ENCODE measurements at places on chromosomes 1 and 21.

GRCh38 chr1:43913666-43914360 lies 19.8 kb upstream of the ARTN start:
- no peak for DNase-seq

- no peak for DNase-seq
Observed at GRCh38 chr1:17401841-17402240, 29.8 kb downstream of the PADI6 start.

DNA sequence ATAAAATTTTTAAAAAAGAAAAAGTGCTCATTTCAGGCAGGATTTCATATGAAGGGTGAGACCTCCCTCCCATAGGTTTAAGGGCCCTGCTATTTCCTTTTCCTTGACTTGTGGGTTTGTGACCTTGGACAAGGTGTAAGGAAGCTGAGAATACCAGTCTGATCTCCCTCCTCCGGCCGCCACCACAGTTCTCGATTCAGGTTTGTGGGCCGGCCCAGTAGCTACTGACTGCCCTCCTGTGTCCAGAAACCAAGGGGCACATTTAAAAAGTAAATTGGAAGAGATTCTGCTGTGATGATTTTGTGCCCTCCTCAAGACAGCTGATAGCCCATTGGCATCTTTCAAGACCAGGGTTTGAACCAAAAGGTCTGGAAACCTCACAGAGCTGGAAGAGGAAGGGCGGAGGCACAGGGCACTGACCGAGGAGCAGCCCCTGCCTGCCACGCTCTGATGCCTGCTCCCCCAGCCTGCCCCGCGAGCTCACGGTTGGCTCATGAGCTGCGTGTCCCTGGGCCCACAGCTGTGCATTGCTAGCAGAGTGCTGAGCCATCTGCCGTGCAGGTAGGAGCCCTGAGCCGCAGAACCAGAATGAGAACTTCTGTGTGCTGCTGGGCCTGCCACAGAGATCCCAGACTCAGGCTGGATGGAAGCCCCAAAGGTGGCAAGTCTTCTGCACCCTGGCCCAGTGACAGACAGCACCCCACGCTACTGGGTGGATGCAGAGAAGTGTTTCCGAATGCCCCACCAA lies 348.7 kb downstream of the NPHP4 start:
- DNase-seq, result no peak

- no peak for DNase-seq
Observed at GRCh38 chr1:84571150-84571535, 3.1 kb downstream of the CTBS start.

DNA sequence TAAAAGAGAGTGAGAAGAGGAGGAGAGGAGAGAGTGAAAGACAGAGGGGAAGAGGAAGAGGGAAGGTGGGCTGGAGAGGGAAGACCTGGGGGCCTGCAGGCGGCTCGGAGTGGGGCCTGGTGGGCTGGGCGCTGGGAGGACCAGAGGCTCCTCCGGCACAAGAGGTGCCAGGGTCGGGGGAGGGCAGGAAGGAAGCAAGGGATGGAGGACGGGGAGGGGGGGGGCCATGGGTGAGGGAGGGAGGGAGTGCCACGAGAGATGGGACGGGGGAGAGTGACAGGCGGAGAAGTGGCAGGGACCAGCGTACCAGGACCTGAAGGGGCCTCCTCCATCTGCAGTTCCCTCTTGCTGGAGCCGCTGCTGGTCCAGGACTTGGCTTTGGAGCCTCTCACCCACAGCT lies 87.7 kb downstream of the CASZ1 start:
- no peak for DNase-seq

GRCh38 chr1:110897681-110898080 lies 24.7 kb downstream of the CD53 start:
- no peak for DNase-seq

GRCh38 chr1:212710566-212710965 lies 10.9 kb upstream of the BATF3 start:
- no peak for DNase-seq

GRCh38 chr1:6870086-6870485 lies 84.8 kb downstream of the CAMTA1 start:
- DNase-seq, result no peak

DNA sequence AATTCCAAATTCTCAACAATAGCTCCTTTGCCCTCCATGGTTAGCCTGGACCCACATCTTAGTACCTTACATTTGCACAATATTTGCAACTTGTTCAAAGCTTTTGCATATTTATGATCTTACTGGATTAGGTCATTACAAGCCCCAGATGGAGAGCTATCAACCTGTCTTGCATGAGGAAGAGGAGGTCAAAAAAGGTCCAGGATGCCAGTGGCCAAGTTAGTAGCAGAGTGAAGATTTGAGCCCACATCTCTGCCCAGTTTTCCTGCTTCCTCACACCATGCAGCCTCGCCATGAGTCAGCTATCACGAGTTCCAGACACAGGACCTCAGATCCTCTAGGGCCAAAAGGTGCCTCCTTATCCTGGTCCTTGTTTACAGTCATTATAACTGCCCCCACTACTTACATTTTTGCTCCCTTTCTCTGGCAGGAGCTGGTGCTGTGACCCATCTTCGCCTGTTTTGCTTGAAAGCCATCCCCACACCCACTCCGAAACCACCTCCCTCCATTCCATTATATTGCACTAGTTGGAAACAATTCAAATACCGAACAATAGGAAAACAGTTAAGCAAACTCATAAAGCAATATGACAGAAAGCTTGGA lies 5.0 kb upstream of the AHCYL1 start:
- no peak for DNase-seq

GRCh38 chr1:34549199-34549598 lies 205.6 kb upstream of the GJB5 start:
- no peak for DNase-seq

DNA sequence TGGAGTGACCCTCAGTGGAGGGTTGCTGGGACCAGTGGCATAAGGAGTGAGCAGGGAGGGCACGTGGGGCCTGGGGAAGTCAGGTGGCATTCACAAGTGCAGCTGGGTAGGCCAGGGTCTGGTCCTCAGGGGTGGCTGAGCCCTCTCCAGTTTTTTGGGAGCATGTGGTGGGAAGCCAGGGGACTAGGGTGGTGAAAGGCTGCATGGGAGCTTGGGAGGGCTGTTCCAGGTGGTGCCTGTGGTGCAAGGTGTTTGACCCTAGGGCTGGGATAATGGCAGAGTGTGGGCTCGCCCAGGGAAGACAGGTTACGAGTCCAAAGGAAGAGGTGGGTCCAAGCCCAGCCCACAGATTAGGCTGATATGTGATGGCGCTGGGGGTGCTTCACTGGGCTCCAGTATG lies 30.5 kb downstream of the MAN1C1 start:
- no peak for DNase-seq

GRCh38 chr21:42846221-42846620 lies 33.1 kb downstream of the WDR4 start:
- DNase-seq, result no peak

- no peak for DNase-seq
Observed at GRCh38 chr1:153951801-153952200, 5.3 kb upstream of the DENND4B start.

GRCh38 chr21:18542081-18542480 lies 138.5 kb upstream of the TMPRSS15 start:
- DNase-seq, result no peak
